Left renal cortex interstitium (tissue), 4 donors: ENCODE measurements at places on chromosomes 3 and 15. TPM values are rescaled to one million over a fixed set of nuclear protein-coding genes. Genes with fewer than 3 reads are reported as not detected.

- no peak for DNase-seq
These were observed 36.9 kb upstream of the LRIG1 start for GRCh38 chr3:66537735-66538134.

GRCh38 chr15:62624547-62625378, 417.8 kb upstream of the TPM1 start:
- no peak for DNase-seq

- DNase-seq: no peak
These were observed 388.0 kb upstream of the CNTN4 start for GRCh38 chr3:1710663-1711062.

The DYNLT2B gene
- polyA plus RNA-seq: 37.2 TPM
